Caudate nucleus (tissue), 63 donors: ENCODE measurements at places on chromosomes 5 and 9.
A peak's percentile ranks its signal among the peaks of the same experiment; 100 is the strongest.

- no peak for DNase-seq
Observed at GRCh38 chr5:135210286-135211055, 176.4 kb upstream of the PITX1 start.

DNA sequence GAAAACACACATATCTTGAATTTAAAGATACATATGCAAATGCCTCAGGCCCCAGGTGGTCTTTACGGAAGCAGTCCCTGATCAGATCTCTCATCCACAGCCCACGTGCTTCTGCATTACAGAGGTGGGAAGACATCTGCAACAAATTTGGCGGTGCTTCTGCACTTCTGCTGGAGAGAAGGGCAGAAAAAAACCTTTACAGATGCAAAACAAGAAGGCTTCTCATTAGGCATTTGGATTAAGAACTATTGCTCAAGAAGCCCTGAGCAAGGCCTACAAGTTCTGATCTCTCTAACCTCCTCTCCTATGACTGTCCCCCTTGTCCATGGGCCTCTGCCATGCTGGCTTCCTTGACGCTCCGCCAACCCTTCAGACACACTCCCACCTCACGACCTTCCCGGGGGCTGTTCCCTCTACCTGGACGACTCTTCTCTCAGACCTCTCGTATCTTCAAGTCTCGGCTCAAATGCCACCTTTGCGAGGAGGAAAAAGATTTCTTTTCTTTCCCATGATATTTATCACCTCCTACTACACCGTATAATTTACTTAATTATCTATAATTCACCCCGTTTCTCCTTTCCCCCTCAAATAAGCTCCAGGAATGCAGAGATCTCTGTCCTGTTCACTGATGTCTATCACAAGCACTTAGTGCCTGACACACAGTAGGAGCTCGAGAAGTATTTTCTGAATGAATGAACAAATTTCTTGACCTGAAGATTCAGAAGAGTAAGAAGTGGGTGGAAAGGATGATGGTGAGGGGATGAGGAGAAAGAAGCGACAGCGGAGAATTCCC lies 1.1 kb downstream of the MTMR12 start:
- DNase-seq, result no peak

- no peak for DNase-seq
Observed at GRCh38 chr5:141506381-141507155, 17.7 kb downstream of the PCDHGC5 start.

DNA sequence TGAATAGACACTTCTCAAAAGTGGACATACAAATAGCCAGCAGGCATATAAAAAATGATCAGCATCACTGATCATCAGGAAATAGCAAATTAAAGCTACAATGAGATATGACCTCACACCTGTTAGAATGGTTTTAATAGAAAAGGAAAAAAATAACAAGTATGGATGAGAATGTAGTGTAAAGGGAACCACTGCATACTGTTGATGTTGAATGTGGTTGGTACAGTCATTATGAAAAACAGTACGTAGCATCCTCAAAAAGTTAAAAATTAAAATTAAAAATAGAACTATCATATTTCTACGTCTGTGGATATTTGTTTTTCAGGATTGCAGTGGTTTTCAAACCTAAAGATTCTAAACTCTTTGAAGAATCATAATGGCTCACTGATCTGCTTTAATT lies 215.1 kb upstream of the NREP start:
- no peak for DNase-seq

GRCh38 chr9:3080951-3081350 lies 237.1 kb upstream of the PUM3 start:
- no peak for DNase-seq

GRCh38 chr5:171724468-171725204 lies 61.0 kb upstream of the SMIM23 start:
- no peak for DNase-seq

GRCh38 chr5:102617191-102618187 lies 118.7 kb upstream of the SLCO6A1 start:
- no peak for DNase-seq

GRCh38 chr5:56640763-56641406 lies 174.5 kb upstream of the MAP3K1 start:
- DNase-seq, result no peak

- DNase-seq, result no peak
Observed at GRCh38 chr5:16812448-16812847, 123.6 kb downstream of the MYO10 start.

- DNase-seq, result no peak
Observed at GRCh38 chr9:11319538-11319937, 706.7 kb upstream of the PTPRD start.

DNA sequence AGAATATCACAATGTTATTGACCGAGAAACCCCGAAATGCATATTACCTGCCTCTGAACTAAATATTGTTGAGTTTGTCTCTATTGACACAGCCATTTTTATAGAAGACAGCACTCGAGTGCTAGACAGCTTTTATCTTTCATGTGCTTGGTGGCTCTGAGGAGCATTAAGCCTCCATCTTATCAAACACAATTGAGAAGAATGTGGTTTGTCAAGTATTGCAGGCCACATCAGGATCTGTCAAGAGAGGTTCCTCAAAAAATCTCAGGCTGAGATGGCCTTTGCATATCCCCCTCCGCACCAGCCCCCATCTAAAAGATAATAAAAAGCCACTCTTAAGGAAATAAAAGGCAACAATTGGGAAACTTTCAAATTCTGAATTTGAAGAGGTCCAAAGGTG lies 284.8 kb downstream of the DENND1A start:
- no peak for DNase-seq

DNA sequence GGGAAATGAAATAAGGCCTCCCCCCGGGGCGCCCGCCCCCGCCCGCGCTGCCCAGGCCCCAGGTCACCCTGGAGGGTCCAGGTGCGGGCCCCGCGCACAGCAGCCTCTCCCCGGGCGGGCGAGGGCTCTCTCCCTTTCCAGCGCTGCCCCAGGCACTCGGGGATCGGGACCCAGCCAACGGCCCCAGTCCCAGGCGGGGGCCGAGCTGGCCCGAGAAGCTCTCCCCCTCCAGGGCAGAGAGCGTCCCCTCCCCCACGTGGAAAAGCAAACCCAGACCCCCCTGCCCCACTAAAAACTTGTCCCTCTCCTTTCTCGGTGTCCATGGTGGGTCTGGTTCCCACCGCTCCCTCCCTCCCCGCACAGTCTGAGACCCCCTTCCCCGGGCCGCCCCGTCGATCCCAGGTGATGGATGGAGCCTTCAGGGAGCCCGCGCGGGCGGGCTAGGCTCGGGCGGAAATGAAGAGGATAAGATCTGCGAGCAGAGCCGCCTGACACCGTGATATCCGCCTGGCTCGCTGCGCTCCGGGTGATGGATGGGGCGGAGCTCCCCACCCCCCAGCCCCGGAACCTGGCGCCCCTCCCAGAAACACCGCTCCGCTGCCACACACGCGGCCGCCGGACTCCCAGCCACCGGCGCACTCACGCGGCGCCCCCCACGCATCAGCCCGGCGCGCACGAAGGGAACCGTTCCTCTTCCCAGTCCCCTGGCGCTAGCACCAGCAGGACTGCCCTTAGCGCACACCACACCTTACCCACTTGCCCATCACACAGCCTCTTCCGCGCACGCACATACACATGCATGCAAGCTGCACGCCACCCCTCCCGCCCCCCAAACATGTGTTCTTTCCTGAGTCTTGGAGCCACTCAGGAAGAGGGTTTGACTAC lies 81.7 kb upstream of the ZBTB43 start:
- peak; percentile 71 for DNase-seq

DNA sequence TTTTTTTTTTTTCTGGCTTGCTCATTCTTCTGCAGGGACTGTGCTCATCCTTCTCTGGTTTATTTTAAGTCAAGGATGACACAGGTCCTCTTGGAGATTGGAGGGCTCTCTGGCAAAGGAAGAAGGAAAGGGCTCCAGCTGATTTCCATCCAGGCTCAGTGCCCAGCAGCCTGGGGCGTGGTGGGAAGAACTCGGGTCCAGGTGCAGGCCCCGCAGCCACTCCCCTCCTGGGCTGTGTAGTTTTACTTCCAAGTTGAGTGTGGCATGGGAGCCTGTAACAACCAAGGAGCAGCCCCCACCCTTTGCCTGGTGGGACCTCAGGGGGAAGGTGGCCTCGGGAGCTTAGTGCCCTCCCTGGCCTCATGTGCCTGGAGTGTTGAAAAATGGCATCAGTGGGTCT lies 58.9 kb downstream of the ANKRD33B start:
- no peak for DNase-seq
